ENCODE measurements at places on chromosomes 16 and 17.

- DNase-seq = no peak
Observed at GRCh38 chr17:57873261-57874057, 23.6 kb upstream of the MRPS23 start.

DNA sequence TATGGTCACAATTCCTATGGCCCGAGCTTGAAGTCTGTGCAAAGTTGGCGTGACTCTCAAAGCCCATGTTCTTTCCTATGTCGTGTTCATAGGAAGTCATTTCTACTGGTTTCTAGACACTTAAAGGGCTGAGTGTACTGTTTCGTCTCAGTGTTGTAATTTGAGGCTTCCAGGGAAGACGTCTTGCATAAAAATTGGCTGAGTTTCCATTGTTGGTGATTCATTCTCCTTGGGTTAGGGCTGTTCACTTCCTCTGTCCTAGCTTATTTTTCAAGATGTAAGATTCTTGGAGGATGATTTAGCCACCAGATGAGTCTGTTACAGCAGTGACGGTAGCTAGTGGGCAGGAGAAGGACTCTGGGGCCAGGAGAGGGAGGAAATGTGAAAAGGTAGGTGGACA lies 43.1 kb downstream of the PIK3R5 start:
- DNase-seq = no peak

DNA sequence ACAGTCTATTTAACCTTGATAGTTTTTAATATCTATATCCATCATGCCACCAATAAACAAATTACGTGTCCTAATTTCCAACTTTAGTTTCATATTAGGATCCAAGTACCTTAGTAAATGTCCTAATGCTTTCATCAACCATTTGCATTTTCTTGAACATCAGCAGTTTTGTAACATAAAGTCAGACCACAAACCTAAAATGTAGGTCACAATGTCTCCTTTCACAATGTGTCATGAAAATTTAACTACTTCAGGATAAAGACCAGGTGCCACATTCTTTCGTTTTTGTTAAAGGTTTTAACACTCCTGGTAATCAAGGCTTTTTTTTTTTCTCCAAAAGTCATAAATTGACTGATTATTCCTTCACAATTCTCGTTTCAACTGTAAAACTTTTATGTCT lies 310.7 kb upstream of the PMFBP1 start:
- no peak for DNase-seq

DNA sequence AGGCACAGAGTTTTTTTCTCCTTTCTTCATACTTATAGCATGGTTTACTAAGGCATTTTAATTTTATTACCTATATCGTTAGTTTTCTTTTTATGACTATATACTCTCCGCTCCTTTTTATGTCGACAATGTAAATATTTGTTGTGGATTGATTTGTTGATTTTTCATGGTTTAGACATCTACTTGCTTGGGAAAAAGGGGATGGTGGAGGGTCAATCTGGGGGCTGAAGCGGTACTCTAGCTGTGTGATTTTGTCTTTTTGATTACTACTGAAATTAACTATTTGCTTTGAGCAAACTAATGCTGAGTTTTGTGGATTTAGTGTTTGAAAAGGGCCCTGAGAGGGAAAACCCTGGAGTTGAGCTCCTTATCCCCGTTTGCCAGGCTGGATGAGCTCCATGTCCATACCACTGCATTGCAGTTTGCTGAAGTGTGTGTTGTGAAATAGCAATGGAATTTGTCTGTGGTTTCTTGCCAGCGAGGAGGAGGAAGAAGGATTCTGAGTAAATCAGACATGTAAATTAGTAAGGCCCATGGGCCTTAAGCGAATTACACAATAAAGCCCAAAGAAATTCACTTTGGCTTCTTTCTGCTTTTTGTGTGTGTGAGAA lies 72.0 kb downstream of the FTO start:
- DNase-seq = no peak

DNA sequence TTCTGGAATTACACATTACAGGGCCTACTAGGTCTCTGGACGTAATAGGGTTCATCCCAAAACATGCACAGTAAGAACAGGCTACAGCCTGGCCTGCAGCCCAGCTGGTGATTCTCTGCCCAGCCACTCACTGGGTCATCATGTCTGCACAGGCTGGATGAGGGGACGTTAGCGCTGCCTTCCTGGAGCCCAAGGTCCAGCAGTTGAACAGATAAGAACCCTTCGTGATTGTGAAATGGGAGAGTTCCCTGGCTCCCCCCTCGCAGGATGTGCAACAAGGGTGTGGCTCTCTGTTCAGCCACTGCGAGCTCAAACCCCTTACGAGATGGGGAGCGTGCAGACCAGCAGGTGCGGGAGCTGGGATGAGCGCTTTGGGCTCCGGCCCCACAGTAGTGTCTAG lies 200.0 kb upstream of the CDH5 start:
- DNase-seq = no peak

DNA sequence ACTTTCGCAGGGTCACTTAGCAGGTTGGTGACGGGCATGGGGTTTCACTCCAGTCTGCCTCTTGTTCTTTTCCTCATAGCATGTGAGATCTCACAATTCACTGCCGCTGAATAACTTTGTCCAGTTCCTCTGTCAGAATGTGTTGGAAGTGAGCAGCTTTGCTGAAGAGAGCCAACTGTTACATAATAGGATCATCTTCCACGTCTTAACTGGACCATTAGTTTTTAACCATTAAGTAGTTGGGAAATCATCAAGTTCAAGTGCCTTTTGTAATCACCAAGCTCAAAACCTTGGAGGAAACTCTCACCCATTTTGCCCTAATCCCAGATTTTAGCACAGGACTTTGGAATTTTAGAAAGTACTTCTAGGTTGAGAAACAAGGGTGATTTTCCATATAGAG lies 290.6 kb downstream of the WWOX start:
- DNase-seq = no peak

DNA sequence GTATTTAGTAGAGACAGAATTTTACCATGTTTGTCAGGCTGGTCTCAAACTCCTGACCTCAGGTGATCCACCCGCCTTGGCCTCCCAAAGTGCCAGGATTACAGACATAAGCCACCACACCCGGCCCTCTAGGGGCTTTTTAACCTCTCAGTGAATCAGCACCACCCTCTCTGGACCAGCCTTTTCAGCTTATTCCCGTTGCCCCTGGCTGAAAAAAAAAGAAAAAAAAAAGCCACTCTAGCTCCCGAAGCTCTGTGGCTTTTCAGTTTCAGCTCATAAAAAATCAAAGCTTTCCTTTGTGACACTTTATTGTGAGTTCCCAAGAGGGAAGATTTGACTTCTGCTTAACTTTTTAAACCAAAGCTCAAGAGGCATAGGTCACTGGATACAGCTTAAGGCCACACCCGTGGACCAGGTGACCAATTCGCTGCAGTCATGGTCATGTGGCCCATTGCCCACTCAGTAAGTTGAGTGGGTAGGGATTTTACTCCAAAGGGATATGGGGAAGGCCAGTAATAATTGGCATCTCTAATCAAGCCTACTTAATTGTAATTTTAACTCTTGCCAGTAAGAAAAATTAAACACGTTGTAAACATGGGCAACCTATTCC lies 46.6 kb upstream of the MED13 start:
- DNase-seq = no peak

- peak; percentile 97 for DNase-seq
Observed at GRCh38 chr17:63848834-63849689, 6.6 kb upstream of the SMARCD2 start.

GRCh38 chr17:42380935-42381334 lies 7.3 kb downstream of the STAT3 start:
- no peak for DNase-seq

DNA sequence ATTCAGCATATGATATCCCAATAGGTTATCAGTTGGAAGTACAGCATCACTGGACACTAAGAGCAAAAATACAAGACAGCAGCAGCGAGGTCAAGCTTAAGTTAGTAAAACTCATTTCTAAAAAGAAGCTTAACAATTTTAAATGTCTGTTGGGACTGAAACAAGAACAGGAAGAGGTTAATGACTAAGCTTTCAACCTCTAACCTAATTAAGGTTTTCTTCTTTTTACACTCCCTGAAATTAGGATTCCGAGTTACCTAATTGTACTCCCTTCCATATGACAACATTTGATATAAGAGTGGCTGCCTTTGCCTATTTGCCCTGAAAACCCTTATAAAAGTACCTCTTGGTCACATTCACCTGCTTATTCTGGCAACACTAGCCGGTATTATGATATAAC lies 34.3 kb downstream of the CPSF4L start:
- DNase-seq = no peak

DNA sequence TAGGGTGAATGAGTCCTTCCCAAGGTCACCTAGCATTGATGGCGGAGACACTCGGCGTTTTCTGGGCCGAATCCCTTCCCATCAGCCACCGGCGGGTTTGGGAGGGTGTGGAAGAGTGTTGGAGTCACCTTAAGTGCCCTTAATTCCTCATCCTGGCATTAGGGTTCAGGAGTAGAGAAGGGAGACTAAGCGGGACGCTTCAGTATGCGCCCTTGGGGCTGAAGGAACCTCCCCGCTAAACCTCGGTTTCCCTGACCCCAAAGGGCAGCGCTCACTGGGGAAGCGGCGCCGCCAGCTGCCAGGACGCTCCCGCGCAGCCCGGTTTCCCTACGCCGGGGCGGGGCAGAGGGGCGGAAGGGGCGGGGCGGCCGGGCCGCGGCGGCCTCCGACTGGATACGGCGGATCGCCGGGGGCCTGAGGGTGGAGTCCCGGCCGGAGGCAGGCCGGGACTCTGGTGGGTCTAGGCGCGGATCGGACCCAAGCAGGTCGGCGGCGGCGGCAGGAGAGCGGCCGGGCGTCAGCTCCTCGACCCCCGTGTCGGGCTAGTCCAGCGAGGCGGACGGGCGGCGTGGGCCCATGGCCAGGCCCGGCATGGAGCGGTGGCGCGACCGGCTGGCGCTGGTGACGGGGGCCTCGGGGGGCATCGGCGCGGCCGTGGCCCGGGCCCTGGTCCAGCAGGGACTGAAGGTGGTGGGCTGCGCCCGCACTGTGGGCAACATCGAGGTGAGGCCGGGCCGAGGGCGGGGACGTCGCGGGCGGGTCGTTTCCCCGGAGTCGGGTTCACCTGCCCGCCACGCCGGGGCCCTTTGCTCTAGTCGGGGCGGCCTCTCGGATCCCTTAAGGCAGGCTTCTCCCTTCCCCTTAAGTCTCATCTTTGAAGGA lies at the start of gene DHRS11:
TSS of gene DHRS11 (plus strand) at position 446 of the 882 bp plus-strand sequence. CDS start at position 577, 131 bp downstream.
- DNase-seq = peak; percentile 91

- DNase-seq = no peak
Observed at GRCh38 chr16:64011650-64012049, 1110.2 kb downstream of the CDH11 start.

- peak; percentile 76 for DNase-seq
Observed at GRCh38 chr16:85611444-85612190, 1.5 kb upstream of the GSE1 start.

- peak; percentile 52 for DNase-seq
Observed at GRCh38 chr17:48024149-48025039, 13.2 kb downstream of the COPZ2 start.

GRCh38 chr16:58389724-58390123 lies 2.5 kb upstream of the GINS3 start:
- no peak for DNase-seq

DNA sequence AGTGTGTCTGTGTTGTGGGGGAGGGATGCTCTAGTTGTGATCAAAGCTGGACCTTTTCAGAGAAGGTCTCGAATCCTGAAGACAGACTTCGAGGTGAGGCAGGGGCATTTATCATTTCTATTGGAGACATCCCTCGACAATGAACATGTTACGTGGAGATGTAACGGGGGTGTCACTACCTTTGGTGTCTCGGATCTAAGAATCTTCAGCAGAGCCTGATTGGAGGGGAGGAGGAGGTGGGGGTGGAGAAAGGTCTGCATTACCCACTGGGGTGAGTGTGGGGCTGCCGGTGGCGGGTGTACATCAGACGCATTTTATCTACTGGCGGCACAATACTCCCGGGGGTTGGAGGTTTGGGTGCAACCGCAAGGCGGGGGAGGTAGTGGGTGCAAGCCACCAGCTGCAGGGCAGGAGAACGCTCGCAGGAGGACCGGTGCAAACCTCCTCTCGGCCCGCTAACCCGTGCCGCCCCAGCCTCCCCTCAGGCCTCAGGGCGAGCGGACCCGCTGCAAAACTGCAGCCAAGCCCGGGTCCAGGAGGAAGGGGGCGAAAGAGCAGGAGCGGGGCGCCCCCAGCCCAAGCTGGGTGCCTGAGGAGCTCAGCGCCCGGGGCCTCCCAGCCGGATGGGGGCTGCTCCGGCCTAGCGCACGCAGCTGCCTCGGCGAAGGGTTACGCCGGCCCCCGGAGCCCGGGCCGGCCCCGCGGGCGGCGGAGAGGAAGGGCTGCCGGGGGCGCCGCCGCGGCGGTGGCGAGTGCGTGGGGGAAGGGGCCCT lies 735 bp downstream of the ZNF652 start:
- DNase-seq = peak; percentile 19

DNA sequence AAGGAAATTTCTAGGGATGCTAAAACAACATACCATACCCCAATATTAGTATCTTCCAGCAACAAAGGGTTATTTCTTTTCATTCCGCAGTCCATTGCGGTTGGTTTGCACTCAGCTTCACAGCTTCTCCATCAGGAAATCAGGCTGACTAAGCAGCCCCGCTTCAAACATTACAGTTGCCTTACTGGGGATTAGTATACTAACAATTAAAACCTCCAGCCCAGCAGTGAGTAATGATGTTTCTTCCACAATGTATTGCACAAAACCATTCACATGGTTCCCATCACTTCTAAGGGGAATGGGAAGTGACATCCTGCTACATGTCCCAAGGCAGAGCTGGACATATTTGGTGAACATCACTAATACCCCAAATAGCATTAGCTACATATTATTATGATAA lies 1384.9 kb downstream of the CDH8 start:
- no peak for DNase-seq

DNA sequence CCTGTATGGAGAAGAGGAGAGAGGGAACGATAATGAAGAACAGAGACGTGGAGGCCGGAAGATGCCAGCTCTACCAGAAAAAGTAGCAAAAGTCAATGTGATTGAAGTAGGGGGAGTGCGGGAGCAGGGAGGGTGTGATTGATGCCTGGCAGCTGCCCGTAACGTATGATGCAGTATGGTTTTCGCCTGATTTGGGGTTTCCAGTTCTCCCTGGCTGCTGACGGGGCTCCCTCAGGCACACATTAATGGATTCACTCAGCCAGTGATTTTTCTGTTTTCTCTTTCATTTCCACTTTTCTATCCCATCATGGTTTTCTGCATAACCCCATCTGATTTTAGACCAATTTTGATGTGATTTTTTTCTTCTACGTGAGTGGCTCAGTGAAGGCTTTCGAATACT lies 62.1 kb downstream of the PRKCA start:
- DNase-seq = no peak

- no peak for DNase-seq
Observed at GRCh38 chr17:30933966-30934365, 12.2 kb downstream of the ADAP2 start.

- no peak for DNase-seq
Observed at GRCh38 chr16:25155553-25156460, 44.3 kb downstream of the LCMT1 start.

GRCh38 chr17:3708366-3708765 lies 12.4 kb upstream of the P2RX5 start:
- no peak for DNase-seq

Measured in WTC11 (cell line).